ENCODE measurements at places on chromosomes 7 and 10.

DNA sequence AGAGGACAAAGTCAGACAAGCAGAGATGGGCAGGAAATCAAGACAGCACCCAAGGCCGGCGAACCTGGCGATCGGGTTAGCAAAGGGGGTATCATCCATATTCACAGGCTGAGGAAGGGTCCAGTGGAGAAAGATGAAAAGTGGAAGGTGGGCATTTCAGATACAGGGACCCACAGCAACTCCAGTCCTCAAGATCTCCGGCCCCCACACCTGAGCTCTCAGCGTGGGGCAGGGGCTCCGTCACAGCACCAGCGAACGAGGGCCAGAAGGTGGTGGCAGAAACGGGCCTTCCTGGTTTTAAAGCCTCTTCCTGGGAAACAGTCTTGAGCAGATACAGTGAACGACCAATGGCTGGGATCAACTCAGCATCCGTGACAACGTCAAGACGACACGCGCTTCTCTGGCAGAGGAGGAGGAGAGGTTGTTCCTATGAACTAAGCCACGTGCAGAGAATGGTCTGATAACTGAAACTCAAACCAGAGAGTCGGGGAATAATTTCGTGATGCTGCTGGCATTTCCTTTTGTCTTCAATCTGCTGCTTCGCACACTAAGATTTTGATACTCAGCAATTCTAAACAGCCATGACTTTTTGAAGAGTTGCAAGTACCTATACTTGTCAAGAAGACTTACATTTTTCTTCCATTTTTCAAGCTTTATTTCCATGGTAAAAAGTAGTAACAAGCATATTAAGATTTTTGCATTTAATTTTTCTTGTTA lies 219.8 kb downstream of the ZMYND11 start:
- DNase-seq: no peak

DNA sequence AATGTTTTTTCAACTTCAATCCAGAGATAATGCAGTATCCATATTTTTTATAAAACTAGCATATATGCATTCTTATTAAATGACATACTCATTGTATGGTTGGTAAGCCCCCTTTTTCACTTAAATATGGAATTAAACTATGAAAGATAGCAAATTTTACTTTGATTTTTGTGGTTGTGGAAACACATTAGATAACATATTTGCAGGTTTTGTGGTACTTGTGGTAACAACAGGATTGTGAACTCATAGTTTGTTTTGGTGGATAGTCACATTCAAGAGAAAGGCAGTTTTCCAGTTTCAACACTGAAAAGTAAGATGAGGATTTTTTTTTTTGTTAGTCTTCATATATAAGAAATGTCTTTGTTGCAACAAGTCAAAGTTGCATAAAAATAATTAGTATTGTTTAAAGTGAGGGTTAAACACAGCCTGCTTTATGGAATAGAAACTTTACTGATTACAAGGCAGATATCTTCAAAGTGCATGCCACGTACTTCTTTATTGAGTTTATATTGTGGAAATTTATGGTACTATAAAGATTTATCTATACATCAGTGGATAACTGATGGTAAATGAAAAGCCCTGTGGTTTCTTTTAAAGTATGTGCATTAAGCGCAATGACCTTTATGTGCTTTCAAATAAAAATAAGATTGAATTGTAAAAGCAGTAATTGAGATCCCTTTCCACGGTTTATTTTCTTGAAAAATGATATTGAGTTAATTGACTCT lies 39.7 kb upstream of the SEMA3D start:
- DNase-seq: no peak

DNA sequence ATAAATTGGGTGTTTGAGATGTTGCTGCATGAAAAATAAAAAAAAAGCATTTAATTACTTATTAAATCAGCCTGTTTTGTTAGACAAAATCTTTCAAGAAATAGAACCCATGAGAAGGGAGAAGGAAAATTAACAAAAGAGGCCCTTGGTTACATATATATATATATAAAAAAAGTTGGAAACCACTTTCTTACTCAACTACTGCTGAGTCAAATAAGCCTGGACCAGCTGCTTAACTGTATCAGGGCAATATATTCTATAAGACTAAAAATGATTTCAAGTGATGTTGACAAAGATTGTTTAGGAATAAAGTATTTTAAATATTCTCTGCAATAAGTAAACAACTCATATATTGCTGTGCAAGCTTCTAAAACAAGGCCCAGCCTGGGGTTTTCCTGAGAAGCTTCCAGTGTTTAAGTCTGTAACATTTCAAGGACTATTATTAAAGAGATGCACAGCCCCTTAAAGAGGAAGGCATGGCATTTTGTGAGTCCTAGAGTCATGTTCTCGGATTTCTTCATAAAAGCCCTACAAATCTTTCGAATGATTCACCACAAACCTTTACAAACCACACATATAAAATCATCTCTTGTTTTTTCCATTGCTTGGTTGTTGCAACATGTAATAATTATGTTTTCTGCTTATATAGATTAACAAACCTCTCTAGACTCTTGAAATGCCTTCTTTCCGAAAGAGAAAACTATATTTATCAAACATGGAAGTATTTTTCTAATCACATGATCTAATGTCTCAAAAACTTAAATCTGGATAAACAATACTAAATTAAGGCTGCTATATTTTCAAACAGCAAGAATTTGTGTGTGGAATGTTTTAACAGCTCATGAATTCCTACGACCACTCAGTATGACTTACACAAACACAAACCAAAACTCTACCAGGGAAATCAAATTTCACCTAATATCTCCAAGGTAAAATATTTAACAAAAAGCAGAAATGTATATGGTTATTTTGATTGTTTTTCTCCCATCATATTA lies 14.3 kb downstream of the JAZF1 start:
- no peak for DNase-seq

- DNase-seq: no peak
These were observed 70.5 kb downstream of the ZMIZ1 start for GRCh38 chr10:79139124-79139835.

- DNase-seq: no peak
These were observed 12.7 kb upstream of the ATP6V0E2 start for GRCh38 chr7:149860821-149861727.

- no peak for DNase-seq
These were observed 75.3 kb downstream of the HIBADH start for GRCh38 chr7:27587429-27587828.

- DNase-seq: no peak
These were observed 180.6 kb downstream of the ABCA13 start for GRCh38 chr7:48351900-48352299.

DNA sequence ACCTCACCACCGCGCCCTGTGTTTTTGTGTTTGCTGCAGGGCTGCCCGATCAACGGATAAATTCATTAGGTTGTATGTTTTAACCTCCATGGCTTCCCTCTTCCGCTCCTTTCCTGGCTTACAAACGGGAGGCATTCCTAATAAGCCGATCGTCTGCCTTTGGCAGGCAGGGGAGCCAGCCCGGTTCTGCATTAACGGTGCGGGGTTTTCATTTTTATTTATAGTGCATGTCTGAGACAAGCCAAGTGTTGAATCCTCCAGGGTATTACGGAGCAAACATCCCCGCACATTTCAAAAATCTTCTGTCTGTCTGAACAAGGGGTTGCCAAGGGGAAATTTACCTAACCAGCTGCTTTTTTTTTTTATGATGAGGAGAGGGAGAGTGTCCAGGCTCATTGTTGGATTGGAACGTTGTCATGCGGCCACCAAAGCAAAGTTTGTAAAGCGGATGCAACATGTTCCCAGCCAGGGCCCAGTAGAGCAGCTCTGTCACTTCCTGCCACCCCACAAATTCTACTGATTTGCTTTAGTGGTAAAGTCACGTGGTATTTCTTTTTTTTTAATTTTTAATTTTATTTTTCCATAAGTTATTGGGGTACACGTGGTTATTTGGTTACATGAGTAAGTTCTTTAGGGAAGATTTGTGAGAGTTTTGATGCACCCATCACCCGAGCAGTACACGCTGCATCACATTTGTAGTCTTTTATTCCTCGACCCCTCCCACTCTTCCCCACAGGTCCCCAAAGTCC lies 92.3 kb upstream of the BAIAP2L1 start:
- no peak for DNase-seq

DNA sequence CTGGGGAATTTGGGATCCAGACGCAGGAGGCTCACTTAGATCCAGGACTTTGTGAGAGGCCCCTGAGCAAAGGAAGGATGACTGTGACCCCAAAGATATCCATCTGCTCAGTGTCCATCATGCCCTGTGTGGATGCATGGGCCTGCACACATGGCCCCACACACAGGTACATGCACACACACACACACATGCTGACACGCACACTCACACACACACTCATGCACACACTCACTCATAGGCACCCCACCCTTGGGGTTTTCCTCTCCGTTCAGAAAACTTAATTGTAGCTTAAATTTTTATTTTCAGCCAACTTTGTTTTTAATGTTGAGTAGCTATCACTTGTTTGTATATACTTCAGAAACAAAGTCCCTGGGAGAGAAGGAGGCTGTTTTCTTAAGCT lies 93.6 kb upstream of the PPIF start:
- DNase-seq: no peak

- DNase-seq: no peak
These were observed 21.5 kb downstream of the WASL start for GRCh38 chr7:123727071-123727837.

DNA sequence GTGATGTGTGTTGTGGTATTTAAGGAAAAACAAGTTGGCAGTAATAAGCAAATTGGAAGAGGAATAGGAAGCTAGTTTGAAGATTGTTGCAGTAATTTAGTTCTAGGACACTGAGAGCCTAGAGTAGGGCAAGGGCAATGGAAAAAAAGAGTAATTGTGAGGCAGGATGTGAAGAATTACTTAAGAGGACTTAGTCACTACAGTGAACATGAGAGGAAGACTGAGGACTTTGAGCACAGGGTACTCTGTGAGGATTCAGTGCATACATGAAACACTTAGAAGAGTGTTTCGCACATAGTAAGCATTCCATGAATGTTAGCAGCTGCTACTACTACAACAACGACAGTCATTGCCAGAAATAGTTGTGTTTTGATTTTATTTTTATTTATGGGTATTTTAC lies 30.9 kb upstream of the DKK1 start:
- no peak for DNase-seq

DNA sequence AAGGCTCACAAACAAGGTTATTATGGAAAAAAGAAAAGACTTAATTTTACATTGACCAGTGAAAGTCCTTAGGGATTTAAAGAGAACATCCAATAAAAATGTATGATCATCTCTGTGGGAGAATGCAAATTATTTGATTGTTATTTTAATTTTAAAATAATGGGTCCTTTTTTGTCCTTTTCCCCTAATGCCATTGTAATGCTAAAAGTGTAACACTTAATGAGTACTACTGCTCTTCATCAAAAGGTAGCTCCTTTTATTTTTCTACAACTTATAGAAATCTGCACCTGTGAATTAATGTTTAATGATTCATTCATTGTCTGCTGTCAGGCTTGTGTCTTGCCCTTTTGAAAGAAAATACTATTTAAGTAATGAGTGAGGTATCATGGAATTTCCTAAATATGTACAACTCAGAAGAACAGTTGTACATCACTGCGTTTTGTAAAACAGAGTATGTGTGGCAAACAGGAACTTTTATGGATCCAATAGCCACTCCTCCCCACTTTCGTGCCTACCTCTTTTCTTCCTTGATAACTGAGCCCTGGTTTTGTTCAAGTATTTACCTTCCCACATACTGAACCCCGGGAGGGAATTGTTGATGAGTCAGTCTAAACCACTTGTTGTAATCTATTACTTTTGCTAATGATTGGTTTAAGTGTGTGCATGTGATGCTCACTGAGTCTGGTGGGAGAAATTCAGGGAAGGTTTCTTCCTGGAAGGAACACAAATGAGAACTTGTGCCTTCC lies 19.9 kb upstream of the TRUB1 start:
- no peak for DNase-seq

DNA sequence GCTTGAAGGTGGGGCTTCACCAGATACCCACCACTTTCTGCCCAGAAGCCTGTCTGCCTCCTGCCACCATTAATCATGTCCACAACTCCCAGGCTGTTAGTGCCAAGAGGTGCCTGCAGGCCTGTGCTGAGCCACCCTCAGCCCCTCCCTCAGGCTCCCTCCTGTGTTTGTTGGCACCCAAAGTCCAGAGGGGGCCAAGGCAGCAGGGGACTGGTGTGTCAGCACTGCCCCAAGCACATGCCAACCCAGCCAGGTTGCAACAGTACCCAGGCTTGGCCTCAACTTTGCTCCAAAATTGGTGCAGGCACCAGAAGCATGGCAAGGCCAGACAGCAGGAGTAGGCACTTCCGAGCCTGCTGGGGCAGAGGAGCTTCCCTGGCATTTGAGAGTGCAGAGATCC lies 111.3 kb downstream of the HPSE2 start:
- DNase-seq: no peak

DNA sequence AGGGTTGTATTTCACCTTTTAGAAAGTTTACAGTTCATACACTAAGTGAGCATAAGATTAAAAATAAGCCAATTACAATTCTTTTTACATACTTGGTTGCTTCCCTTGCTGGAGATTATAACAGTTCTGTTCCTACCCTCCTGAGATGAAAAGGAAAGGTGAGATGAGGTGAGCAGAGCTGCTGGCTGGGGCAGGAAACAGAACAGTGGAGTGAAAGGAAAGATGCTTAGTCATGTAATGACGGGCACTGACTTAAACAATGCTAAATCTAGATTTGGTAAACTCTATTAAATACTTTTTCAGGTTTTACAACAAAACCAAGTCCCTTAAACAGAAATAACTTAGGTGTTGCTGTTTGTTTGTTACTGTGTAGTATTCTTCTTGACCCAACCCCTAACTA lies 19.9 kb upstream of the ZEB1 start:
- no peak for DNase-seq

DNA sequence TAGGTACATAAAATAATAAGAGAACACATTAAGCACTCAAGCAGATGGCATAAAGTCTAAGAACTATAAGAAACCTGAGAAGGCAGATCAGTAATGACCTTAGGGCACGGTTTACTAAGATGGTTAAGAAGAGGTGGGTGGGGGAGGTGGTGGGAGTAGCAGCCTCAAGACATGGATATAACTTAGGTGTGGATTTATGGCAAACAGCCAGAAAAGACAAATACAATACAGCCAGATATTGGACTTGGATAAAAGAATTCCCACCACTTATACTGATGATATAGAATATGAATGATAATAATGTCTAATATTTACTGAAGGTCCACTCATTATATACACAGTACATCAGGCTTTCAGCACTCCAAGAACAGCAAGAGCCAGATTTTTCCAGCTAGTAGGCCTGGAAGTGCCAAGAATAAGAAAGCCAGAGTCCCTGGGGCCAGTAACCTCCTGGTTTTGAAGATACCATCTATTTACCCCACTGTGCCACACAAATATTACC lies 11.9 kb downstream of the DPY19L1 start:
- no peak for DNase-seq

Data from activated CD4-positive, CD25-positive, alpha-beta regulatory T cell (primary cell).